ENCODE measurements at places on chromosomes 3 and 15.

DNA sequence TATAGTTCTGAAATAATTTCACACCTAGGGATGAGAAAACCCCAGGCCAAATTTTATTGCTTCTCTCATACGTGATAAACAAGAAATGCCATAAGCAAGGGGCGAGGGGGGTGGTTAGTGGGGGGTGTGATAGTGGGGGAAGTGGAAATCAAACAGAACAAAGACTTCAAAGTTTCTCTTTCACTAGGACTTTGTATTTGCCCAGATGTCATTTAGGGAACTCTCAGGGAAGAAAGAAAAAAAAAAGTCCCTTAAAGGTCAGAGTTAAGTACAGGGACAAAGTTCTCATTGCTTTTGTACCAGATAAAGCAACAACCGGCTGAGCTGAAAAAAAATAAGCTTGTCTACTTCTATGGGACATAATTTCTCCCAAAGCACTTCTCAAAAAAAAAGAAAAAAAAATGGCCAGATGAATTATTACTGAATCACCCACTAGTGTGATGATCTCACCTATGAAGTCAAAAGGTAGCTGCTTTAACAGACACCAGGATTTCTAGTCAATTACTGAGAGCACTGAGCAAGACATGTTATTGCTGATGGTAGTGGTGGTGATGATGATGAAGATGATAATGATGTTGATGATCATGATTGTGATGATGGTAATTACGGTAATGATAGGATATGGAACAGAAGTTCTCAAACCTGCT, 56.2 kb downstream of the FHIT start:
- no peak for DNase-seq

DNA sequence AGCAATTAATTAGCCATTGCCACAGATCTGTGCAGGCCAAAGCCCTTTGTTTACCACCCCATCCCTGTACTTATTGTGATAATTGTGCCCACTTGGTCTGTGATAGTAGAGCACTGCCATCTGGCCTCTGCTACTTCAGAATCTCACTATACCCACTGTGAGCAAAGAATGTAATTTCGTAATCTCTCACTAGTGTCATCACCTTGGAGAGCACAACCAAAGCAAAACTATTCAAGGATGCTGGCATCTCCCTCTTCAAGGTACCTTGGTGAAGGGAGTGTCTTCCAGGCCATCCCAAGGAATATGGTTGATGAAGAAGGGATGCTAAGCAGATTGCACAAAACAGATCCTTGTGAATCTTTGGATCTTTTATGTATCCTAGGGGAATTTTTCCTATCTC, 34.7 kb upstream of the NOX5 start:
- no peak for DNase-seq

GRCh38 chr3:186117521-186118134, 8.7 kb upstream of the ETV5 start:
- DNase-seq = no peak

DNA sequence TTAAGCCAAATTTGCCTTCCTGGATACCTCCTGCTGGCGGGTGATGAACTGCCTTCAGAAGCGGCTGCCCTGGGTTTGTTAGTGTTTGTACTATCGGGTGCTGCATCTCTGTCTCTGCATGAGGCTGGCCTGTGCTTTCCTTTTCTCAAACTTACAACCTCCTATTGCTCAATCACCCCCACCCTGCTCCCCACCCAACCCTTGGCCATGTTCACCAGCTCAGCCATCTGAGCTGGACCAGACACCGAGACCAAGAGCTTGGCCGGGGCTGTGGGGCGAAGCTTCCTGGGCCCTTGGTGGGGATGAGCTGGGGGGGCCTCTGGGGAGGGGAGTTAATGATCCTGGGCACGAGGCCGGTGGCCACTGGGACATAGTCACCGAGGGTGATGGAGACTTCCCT, 16.8 kb upstream of the FBLN2 start:
- peak; percentile 46 for DNase-seq

DNA sequence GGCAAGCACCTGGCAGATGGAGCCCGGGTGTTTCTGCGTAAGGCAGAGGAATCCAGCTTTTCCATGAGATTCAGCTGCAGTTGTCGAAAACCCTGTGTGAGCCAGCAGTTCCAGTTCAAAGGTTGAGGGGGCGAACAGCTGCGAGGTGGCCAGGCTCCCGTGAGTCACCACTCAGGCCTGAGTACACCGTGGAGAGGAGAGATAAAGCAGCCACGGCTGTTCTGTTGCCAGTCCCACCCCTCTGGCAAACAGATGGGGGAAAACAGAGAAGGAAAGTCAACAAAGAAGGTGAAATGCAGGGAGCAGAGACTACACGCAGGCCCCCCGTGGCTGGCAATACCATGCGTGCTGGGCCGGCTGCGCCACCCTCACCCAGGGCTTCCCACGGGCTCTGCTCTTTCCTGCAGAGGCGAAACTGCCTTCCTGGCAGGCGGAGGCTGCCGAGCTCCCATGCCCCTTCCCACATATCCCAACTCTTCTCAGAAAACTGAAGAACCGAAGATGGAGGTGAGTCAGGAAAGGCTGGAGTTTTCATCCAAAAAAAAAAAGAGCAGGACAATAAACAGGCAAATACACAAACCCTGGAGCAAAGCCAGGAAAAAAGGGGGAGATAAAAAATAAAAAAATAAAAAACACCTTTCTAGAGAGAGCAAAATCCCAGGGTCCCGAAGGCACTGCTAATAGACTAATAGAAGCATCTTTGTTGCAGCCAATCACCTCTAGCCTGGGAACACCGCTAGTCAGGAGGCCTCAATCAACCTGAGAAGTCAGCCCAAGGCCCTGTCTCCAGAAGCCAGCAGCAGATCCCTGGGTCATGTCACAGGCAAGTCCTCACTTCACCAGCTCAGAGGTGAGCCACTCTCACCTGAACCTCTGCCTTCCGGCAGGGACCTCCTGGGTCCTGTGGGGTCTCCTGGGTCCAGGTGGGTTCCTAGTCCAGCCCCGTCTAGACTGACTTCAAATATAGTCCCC, 37.7 kb downstream of the FAM174B start:
- peak; percentile 60 for DNase-seq

DNA sequence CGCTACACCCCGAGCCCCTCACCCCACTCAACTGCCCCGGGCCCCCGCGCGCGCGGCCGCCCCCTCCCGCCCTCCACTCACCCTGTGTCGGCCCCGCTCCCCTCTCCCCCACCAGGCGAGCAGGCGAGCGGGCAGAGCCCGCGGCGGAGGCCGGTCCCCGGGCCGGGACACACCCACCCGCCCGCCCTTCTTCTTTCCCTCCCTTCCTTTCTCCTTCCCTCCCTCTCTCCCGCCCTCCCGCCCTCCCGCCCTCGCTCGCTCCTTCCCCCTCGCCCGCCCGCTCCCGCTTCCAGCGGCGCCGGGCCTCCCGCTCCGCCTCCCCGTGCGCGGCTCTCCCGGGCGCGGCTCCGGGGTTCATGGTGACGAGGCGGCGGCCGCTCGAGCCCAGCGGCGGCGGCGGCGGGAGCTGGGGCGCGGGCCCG, at the start of gene CTDSPL:
Gene CTDSPL (plus strand): TSS at position 261 of the 422 bp plus-strand sequence. CDS start 320 bp downstream, outside the sequence.
- DNase-seq = peak; percentile 74

DNA sequence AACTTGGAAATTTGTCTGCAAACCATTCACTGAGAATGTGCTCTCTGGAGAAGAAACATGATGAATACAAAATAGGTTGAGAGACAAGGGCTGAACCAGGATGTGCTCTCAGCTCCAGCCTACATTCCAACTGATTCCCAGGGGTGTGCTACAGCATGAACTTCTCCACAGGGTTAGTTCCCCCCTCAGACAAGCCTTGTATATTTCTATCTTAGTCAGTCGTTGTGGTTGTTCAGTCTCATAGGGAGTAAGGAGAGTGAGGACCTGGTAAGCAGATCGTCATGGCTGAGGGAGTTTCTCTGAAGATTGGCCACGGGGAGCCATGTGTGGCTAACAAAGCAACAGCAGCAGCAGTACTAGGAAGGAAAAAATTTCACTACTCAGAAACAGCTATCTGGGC, 919.7 kb upstream of the CADM2 start:
- no peak for DNase-seq

DNA sequence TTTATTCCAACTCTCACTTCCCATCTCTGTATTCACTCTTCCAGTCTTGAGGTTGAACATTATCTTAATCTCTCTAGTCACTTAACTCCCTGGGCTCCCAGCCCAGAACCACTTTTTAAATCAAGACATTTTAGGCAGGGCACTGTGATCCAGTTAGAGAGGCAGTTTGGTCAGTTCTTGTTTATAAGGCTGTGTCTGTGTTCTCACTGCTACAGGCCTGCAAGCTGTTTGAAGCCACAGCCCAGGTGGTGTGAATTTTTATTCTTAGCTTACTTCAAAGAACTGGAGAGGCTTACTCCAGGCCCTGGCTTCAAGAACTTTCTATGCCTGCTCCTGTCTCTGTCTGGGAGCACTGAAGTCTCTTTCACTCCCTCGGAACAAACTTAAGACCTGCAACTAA, 906.1 kb downstream of the CADM2 start:
- no peak for DNase-seq

GRCh38 chr3:114855839-114856238, 291.2 kb downstream of the ZBTB20 start:
- no peak for DNase-seq

DNA sequence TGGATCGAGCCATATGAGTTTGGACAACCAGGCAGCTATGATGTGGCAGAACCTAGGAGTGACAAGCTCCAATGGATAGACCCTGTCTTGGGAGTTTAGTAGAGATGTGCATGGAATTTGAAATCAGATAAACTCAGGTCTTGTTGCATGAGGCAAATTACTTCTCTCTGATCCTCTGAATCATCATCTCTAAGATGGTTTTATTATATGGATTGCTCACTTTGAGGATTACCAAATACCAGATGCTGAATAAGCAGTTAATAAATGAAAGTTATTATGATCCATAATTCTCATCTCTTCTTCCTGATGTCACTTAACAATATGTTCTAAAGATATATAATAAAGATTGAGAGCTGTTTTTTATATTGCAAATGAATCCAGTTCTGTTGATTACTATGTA, 622.2 kb downstream of the NTRK3 start:
- no peak for DNase-seq

- DNase-seq = no peak
These were observed 4.3 kb upstream of the GPR160 start for GRCh38 chr3:170033489-170033888.

DNA sequence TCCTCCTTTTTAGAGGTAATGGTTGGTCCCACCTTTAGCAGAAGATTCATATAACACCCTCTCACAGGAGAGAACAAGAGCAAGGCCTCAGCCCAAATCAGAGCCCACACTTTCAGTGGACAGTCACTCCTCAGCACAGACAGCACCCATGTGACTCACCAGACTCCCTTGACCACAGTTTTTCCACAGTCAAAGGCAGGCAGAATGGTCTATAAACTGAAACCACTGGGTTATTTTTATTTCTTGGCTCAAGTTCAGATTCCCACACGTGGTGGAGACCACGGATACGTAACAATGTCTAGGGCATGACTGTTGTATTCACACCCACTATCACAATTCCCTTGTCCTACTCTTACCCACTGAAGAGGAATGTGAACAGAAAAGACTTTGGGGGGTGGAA, 237.8 kb upstream of the UBE2E1 start:
- peak; percentile 88 for DNase-seq

DNA sequence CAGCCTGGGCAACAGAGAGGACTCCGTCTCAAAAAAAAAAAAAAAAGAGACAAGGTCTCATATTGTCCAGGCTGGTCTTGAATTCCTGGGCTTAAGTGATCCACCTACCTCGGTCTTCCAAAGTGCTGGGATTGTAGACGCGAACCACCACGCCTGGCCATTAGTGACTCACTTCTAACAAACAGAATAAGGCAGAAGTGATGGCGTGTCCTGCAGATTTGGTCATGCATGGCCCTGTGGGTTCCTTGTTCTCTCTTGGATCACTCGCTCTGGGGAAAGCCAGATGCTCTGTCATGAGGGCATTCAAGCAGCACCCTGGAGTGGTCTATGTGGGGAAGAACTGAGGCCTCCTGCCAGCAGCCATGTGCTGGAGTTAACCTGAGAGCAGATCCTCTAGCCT, 27.4 kb upstream of the TJP1 start:
- no peak for DNase-seq

GRCh38 chr15:49664716-49665115, 43.9 kb downstream of the DTWD1 start:
- no peak for DNase-seq

DNA sequence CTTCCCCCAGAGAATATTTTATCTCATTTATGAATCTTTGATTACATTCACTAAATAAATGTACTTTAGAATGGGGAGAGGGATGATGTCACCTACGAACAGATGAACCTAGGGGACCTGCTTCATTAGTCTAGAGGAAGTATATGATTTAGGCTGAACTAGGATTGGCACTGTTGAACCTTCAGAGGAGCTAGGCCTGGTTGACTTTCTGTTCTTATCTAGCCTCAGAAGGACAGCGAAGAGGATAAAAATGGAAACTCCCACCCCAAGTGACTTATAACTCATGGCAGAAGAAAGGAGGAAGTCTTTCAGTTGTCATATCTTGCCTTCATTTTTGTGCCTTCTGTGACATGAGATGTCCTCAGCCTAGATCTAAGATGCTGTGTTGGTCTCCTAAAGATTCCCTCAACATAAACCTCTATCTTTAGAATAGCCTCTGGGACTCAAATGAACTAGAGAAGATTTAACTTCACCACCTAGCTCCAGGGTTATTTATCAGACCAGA, 42.6 kb downstream of the POLG start:
- DNase-seq = no peak

GRCh38 chr15:34820110-34820509, 24.8 kb upstream of the ACTC1 start:
- DNase-seq = no peak

GRCh38 chr3:14210843-14211594, 32.4 kb downstream of the LSM3 start:
- DNase-seq = peak; percentile 69

GRCh38 chr15:58386081-58386480, 45.7 kb upstream of the LIPC start:
- no peak for DNase-seq

- no peak for DNase-seq
These were observed 40.6 kb upstream of the DHX36 start for GRCh38 chr3:154364849-154365248.
